ENCODE measurements at places on chromosomes 4 and X.

DNA sequence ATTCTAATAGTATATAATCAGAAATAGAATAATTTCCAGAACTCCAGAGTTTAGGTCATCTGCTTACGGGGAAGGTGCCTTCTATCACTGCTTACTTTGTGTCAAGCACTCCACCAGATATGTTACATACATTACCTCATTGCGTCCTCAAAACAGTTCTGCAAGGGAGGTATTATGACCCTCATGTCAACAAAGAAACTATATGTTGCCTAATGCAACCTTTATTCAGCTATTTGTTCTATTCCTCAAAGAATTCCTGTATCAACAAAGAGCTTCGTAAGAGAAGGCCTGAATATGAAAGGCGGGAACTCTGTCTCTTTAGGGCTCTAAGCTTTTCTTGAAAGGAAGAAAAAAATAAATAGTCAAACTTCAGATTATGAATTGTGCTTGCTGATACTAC, 114.7 kb downstream of the PDLIM5 start:
- no peak for DNase-seq

DNA sequence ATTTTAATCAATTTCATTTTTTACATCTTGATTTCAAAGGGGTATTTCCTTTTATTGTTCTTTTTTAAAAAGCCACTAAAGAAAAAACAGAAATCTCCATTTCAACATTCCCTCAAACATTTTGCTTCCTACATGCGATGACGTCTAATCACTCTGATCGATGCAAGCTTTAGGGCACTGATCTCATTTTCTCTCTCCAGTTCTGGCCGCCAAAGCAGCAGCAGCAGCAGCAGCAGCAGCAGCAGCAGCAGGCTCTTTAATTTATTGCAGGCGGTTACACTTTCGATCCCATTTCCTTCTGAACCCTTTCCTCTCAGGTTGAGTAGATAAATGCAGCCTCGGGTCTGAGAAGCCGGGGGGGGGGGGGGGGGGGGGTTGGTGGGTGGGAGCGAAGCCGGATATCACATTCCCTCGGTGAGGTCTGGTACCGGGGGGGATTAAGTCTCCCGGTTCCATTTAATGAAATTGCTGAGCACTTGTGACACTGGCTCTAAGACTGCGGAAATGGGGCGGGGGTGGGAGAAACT, 3.4 kb upstream of the PCDH7 start:
- DNase-seq: peak; percentile 51

- DNase-seq: no peak
Measured at GRCh38 chr4:141037446-141037845, 95.8 kb downstream of the RNF150 start.

GRCh38 chr4:73585345-73585744, 34.9 kb downstream of the RASSF6 start:
- no peak for DNase-seq
